ENCODE measurements at places on chromosomes 4 and X.

- DNase-seq = no peak
These were observed 320.1 kb downstream of the CFAP299 start for GRCh38 chr4:80655662-80656061.

GRCh38 chrX:109347632-109348031, 134.3 kb downstream of the GUCY2F start:
- no peak for DNase-seq

DNA sequence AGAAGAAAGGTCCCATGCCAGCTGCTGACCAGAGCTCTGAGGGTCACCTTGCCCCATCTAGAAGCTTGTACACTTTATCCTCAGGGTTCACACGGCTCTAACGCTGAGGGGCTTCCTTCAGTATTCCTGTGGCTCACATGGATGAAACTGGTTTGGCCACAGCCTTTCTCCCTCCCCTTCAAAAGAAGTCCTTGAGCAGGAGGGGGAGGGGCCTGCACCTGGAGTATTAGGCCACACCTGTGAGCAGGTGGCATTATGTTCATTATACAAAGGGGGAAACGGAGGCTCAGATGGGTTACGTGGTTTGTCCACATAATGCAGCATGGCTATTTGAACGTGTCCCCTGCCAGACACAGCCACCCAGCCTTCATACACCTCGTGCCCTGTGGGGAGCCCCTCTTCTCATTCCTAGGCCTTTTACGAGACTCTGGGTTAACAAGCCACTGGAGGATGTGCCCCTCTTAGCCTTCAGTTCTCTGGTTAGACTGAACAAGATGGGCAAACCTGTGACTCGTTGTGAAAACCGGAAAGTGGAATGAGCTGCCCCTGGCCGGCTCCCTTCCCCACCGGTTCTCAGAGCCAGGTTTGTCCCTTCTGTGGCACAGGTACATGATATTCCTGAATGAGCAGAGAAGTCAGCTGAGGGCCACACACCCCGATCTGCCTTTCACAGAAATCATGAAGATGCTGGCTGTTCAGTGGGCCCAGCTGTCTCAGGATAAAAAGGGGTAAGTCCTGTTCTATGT, 27.2 kb upstream of the JAKMIP1 start:
- DNase-seq = no peak

DNA sequence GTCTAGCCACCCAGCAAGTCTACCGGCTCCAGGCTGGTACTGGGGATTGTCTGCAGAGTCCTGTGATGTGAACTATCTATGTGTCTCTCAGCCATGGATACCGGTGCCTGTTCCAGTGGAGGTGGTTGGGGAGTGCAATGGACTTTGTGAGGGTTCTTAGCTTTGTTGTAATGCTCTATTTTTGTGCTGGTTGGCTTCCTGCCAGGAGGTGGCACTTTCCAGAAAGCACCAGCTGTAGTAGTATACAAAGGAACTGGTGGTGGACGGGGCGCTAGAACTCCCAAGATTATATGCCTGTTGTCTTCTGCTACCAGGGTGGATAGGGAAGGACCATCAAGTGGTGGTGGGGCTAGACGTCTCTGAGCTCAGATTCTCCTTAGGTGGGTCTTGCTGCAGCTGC, 306.4 kb upstream of the POF1B start:
- DNase-seq = no peak

DNA sequence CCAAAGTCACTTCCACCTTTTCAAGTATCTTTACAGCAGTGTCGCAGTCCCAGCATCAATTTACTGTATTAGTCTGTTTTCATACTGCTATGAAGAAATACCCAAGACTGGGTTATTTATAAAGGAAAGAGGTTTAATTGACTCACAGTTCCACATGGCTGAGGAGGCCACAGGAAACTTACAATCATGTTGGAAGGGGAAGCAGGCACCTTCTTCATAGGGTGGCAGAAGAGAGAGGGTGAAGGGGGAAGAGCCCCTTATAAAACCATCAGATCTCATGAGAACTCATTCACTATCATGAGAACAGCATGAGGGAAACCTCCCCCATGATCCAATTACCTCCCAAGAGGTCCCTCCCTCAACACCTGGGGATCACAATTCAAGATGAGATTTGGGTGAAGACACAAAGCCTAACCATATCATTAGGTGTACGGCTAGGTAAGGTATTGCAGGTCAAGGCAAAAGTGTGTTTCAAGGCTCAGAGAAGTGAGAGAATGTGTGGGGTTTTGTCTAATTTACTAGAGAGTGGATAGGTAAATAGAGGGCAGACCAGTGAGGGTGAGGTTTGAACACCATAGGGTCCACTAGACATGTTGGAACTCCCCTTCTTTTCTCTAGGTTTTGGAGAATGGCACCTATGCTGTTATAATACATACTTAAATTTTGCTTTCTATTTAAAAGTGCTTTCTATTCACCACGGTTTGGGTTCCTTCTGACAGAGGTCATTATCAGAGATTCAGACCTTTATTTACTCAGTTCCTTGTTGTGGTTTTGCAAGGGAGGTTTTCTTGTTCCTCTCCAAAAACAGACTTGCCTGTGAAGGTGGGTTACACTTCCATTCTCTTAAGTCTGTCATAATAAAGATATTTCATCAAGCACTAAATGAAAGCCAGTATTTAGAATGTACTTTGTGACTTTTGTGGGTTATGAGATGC, 186.6 kb downstream of the CPEB2 start:
- no peak for DNase-seq

GRCh38 chr4:75849461-75849860, 52.8 kb downstream of the PPEF2 start:
- DNase-seq = peak; percentile 25

- no peak for DNase-seq
These were observed 2.5 kb downstream of the ZFP92 start for GRCh38 chrX:153413731-153414130.

- DNase-seq = no peak
These were observed 14.1 kb downstream of the GRK4 start for GRCh38 chr4:2977211-2978088.

GRCh38 chr4:53040459-53040815, 178.3 kb downstream of the RASL11B start:
- no peak for DNase-seq

- DNase-seq = no peak
These were observed 1.7 kb upstream of the DCTD start for GRCh38 chr4:182918791-182919302.

DNA sequence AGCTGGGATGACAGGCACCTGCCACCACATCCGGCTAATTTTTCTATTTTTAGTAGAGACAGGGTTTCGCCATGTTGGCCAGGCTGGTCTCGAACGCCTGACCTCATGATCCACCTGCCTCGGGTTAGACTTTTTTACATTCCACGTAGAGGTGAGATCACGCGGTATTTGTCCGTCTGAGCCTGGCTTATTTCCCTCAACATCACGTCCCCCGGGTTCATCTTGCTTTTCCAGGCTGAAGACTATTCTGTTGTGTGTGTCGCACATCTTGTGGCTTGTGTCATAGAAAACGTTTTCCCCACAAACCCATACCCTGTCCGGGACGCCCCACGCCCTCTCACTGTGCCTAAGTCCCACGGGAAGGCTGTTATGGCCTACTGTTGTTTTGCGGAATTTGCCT, 185.3 kb downstream of the CRLF2 start:
- DNase-seq = no peak

DNA sequence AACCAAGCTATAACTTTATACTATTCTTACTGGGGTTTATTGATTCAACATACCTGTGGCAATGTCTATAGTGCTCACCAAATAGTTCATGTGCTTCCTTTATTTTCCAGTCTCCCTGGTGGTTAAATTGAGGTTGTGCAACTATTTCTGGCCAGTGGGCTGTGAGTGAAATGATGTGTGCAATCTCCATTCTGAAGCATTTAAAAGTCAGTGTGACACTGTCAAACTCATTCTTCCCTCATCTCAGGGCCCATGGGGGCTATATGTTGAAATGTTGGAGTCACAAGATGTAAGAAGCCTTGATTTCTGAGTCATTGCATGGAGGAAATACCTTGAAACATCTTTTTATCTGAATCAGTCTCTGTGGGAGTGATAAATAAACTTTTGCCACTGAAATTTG, 414.3 kb upstream of the RPS6KA3 start:
- no peak for DNase-seq

- no peak for DNase-seq
These were observed 57.3 kb upstream of the AP1S2 start for GRCh38 chrX:15911734-15912550.

GRCh38 chr4:152115794-152116193, 355.0 kb upstream of the GATB start:
- DNase-seq = no peak

All from WTC11 (cell line).